CD4-positive, alpha-beta T cell treated with Interleukin-2 at 100 ng/mL for 4 hours (primary cell): ENCODE measurements at places on chromosomes 16 and 17.
A peak's percentile ranks its signal among the peaks of the same experiment; 100 is the strongest.

GRCh38 chr16:24701521-24701951 is 27.9 kb upstream of the TNRC6A start:
- no peak for DNase-seq

DNA sequence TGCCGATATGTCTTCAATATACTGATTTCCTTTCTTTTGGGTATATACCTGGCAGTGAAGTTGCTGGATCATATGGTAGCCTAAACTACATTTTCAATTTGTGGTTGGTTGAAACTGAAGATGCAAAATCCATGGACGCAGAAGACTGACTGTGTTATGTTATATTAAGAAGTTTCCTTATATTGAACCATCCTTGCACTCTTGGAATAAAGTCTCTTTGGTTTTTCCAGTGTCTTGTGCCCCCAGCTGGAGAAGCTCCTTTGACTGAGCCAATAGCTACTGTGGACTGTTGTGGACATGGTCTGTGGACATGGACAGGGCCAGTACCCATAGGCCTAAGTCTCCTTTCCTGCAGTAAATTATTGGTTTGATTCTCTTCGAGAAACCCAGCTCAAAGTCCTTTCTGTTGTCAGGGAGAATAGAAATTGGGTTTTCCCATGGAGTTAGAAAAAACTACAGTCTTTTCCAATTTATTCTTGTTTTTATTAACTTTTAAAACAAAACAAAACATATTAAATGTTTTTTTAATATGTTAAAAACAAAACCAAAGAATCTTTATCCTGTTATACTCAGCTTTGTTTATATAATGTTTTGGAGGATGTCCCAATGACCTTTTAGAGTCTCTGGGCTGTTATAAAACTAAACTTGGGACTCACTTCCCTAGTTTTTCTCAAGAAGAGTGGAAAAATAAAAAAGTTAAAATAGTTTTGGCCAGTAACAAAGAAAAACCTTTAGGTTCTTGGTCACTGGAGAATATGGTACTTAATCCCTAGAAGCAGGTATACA is 15.2 kb upstream of the IL34 start:
- DNase-seq: no peak

DNA sequence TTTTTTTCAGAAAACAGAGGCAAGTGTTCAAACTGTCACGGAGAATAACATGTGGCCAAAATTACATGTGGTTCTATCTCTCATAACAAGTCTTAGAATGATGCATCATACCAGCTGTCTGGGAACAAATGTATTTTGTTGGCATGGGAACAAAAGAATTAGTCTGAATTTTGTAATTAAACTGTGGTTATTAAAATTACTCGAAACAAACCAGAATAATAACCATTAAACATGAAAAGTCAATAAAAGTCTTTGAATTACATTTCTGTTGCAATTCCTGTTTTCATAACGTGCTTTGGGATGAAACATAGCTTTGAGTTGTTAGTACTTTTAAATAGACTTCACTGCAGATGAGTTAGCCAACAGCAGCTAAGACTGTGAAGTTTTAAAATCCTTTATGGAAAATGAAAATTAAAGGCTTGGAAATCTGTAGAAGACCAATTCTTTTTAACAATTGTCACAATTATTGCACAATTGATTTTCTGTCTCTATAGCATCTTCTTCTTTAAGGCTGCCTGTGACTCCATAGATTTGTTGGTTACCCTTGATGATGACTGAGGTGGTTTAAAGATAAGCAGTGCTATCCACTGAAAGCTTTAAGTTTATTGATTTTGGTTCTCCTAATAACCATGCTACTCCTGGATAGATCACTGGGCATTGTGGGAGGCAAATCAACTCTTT is 117.9 kb upstream of the AXIN2 start:
- DNase-seq: no peak

DNA sequence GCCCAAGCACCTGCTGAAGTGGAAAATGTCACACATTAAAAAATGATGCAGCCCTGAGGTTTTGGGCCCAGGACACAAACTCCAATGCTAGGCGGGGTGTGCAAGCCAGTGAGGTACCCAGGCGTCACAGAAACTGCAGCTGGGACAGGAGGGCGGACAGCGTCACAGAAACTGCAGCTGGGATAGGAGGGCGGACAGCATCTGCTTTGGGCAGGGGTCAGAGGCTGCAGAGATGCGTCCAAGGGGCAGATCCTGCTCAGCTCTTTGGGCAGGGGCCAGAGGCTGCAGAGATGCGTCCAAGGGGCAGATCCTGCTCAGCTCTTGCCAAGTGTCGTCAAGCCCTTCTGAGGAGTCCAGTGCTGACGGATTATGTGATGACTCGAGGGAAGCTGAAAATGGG is 43.9 kb upstream of the RCVRN start:
- DNase-seq: no peak

DNA sequence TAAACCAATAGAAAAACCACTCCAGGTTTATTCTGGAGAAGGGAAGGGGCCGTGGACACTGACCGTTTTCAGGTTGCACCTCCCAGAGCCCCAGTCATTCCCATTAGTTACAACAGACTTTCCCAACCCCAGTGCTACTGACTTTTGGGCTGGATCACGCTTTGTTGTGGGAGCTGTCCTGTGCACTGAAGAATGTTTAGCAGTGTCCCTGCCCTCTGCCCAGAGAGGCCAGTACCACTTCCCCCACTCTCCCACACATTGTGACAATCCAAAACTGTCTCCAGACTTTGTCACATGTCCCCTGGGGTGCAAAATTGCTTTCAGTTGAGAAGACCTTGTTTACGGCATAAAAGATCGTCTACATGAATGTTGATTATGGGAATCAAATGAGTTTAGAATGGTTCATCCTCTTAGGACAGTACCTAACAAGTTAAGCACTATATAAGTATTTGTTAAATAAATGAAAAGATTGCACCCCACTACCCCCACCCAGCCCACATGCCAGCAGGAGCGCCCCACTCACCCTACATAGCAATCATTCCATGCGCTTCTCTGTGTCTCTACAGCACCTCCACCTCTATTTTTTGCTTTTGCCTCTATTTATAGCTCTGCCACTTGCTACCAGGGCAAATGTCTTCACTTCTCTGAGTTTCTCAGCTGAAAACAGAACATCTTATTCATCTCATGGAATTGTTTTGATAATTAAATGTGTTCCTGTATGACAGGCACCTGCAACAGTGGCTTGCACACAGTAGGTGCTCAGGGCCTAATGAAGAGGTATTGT is 104.9 kb downstream of the AXIN2 start:
- DNase-seq: no peak

- no peak for DNase-seq
Observed at GRCh38 chr17:76924345-76925342, 56.4 kb downstream of the MGAT5B start.

DNA sequence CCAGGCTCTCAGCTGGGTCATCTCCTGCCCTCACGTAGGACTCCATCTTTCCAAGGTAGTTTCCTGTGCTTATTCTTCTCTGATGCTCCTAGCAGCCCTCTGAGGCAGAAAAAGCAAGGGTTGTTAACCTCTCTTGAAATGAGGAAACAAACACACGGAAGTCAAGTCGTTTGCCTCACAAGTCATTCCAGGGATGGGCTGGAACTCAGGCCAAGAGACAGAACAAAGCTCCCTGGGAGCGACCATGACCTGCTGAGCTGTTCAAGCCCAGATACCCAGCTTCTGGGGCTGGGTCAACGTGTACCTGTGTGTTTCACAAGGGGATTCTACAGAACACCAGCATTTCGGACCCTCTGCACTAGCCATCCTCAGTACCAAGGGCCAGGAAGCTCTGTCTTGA is 28.1 kb downstream of the SRL start:
- no peak for DNase-seq

DNA sequence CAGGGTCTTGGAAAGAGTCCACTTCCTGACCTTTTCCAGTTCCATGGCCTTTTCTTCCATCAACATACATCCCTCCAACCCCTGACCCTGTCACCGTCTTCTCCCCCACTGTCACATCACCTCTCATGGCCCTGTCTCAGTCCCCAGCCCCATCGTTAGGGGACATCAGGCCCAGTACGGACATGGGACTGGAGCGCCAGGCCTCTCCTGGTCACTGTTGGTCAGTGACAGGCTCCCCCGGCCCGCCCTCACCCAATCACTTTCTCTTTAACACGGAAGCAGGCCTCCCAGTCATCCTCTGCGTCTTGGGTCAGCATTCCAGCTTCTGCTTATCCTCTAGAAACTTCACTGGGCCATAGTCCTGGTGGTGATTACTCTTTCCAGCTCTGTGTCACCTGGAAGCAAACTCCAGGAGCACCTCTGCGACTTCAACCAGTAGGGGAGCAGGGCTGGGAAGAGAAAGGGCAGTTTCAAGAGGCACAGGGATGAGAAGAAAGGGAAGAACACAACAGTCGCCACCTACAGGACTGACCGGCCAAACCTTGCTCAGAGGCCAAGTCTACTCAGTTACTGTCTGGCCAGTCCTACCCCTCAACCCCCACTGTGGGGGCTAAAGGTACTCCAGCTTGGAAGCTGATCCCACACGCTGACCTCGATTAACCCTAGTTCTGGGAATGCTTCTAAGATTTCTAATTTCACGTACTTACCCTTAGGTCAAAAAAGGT is 15.9 kb upstream of the ICAM2 start:
- DNase-seq: no peak

DNA sequence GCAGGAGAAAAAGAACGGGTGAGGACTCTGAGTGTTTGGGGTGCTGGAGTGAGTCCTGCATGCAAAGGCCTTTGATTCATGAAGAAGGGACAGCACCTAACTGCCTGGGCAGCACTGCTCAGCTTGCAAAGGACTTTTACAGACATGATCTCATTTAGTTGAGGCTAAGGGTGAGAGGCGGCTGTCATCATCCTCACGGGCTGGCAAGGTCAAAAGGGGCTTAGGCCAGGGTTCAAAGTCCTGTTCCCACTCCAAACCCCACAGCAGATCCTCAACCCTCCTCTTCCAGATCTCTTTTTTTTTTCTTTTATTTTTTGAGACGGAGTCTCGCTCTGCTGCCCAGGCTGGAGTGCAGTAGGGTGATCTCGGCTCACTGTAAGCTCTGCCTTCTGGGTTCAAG is 4.8 kb downstream of the RHBDF2 start:
- no peak for DNase-seq

- DNase-seq: no peak
Observed at GRCh38 chr16:62596125-62596524, 559.9 kb upstream of the CDH8 start.

- no peak for DNase-seq
Observed at GRCh38 chr16:5323284-5324141, 225.9 kb upstream of the EEF2KMT start.

- DNase-seq: no peak
Observed at GRCh38 chr17:81536299-81537290, 8.4 kb downstream of the FSCN2 start.

- no peak for DNase-seq
Observed at GRCh38 chr16:74372369-74372768, 3.7 kb upstream of the NPIPB15 start.

DNA sequence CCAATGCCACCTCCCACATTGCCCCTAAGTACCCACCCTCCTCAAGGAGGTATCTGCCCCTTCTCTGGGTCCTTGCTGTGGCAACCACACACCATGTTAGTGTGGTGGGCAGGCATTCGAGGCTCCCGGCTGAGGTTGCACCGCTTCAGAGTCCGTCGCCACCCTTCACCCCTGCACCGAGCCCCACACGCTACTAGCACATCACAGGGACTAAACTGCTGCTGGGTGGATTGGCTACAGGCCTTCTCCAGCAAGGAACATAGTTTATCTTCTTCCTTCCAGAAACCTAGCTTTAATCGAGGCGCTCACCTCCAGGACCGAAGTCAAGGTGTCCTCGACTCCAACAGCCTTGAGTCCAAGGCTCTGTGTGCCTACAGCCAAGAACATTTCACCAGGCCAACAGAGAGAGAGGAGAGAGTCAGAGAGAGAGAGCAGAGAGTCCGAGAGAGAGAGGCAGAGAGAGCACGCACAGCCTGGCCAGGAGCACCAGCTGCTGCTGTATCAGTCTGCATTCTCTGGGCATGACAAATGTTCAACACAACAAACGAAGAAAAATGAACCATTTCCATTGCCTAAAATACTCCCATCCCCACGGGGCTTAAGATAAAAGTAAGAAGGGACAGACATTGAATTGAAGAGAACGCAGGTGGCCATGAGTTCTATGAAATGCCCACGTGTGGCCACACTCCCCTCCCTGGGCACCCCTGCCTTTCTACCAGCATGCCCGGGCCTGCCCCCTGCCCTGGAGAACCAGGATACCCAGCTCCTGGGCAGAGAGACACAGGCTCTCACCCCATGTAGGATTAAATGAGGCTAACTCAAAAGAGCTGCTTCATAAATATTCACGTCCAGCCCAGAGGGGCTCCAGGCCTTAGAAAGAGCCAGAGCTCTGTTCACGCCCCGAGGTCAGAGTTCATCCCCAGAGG is 94.9 kb downstream of the RBFOX3 start:
- no peak for DNase-seq

- no peak for DNase-seq
Observed at GRCh38 chr17:14325618-14326167, 24.8 kb downstream of the HS3ST3B1 start.

GRCh38 chr16:57759541-57760356 is 24.2 kb downstream of the KATNB1 start:
- no peak for DNase-seq

GRCh38 chr16:15765880-15766279 is 90.9 kb downstream of the MYH11 start:
- DNase-seq: peak; percentile 40

DNA sequence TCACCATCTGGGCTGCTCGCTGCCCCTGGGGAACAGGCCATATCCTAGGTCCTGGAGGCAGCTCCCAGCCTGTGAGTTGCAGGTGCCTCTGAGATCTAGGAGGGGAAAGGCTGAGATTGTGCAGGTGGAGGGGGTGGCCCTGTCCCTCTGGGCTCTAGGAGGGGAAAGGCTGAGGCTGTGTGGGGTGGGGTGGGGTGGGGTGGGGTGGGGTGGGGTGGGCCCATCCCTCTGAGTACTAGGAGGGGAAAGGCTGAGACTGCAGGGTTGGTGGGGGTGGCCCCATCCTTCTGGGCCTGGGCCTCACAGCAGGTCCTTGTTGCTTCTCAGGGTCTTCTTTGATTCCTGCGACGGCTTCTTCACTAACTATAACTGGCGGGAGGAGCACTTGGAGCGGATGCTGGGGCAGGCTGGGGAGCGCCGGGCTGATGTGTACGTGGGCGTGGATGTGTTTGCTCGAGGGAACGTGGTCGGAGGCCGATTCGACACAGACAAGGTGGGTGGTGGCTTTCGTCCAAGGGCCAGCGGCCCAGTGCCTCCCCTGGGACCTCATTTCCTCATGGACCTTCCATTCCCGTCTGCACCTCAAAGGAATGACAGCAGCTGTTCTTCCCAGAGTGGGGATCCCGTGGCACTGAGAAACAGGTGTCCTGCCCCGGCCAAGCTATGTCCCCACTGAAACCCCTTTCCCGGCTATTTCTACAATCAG is 7.1 kb downstream of the ENGASE start:
- DNase-seq: no peak
